ENCODE measurements at places on chromosomes 2 and 18.

DNA sequence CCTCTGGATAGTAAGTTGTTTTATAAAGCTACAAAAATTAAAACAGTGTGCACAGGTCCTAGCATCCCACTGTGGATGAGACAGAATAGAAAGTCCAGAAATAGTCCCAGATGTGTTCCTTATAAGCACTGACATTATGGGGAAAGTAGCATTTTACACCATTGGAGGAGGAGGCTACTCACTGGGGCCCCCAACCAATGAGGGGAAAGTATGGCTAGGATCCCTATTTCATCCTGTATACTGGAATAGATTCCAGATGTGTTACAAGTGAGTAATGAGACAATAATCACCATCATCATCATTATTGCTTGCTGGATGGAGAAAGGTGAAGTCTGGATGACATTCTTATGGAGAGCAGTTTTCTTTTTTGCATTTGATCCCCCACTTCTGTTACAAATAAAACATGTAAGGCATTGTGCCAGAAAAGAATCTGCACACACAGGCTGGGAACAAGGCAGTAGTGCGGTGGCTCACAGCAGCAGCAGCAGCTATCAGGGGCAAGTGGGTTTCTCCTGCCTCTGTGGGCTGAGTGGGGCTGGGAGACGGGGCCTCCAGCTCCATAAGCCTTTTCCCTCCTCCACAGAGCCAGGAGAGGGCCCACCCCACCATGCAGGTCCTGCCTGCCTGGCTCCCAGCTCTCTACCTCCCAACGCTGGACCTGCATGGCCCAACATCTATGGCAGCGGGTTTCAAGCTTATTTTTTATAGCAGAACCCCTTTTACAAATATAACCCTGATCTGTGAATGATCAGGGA is 5.0 kb downstream of the ARID5A start:
- no peak for DNase-seq

DNA sequence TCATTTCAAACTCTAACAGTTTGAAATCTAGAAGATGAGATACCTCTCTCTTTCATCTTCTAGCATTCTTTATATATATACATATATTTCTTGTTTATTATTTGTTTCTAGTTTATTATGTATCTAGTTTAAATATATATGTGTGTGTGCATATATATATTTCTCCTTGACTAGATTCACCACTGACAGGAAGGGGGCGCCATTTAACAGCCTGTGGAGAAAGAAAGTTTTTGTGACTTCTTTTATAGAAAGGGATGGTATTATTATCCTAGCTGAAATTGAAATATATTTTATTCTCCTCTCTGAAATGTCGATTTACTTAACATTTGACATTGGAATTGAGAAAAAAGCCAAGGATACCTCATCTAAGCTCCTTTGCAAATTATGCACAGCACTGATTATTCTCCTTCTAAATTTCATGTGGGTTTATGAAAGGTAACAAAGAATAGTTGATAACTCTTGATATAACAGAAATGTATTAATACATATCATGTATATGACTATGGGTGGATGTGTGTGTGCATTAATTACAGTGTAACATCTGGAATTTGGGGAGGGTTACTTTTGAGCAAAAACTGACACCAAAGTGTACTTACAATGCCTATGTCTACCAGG is 160.7 kb upstream of the NT5C1B start:
- peak; percentile 19 for DNase-seq

- DNase-seq: no peak
These were observed 9.2 kb downstream of the EML4 start for GRCh38 chr2:42178335-42178734.

DNA sequence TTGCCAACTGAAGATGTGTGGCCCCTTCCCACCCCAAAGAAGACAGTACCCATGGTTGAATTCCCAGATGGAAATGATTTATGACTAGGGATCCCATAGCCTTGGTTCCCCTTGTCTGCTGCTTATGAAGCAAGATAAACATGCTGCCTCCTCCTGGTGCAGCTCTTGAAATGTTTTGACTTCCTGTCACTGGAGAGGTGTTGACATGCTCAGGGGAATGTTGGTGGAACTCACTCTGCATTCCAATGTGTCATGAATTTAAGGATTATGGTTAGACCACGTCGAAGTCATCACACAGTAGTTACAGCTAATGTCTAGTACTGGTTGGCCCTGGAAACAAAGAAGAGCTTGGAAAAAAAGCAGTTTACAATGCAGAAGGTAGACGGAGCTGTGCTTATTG is 69.0 kb upstream of the FAM110C start:
- no peak for DNase-seq

GRCh38 chr2:207514451-207514850 is 15.3 kb upstream of the CREB1 start:
- DNase-seq: no peak

DNA sequence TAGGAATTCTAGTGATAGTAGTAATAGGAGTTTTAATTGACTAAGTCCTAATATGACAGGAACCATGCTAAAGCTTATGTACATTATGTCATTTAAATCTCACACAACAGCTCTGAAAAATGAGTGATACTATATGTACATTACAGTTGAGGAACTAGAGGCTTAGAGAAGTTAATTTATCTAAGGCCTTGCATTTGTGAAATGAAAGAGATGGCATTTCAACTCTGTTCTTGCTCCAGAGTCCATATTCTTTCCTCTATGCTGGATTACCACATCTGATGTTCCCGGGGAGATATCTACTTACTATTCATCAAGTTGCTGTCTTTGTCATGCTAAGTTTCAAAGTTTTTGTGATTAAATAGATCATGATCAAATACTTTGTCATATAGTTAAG is 5.7 kb downstream of the AGPS start:
- DNase-seq: no peak

DNA sequence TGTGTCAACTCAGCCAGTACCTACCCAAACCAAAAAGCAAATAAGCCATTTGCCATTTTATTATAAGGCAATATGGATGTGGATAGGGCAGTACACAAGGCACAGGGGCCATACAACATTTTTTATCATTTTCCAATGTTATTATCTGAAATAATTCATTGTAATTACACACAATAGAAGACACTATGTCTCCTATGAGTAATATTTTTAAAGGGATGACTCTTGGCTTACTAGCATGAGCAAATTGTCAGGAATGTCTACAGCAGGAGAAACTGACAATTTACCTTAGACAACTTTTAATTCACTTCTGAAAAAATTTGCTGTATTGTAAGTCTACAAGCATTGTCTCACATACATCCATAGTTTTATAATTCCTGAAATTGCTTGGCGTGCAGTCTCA is 1193.9 kb upstream of the CELF4 start:
- DNase-seq: no peak

- no peak for DNase-seq
These were observed 57.8 kb upstream of the NEUROD1 start for GRCh38 chr2:181738074-181738473.

DNA sequence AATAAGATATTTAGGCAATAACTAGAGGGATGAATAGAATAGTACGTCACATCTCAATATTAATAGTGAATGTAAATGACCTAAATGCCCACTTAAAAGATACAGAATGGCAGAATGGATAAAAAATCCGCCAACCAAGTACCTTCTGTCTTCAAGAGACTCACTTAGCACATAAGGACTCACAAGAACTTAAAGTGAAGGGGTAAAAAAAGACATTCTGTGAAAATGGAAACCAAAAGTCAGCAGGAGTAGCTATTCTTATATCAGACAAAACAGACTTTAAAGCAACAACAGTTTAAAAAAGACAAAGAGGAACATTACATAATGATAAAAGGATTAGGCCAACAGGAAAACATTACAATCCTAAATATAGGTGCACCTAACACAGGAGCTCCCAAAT is 56.7 kb upstream of the DSC1 start:
- DNase-seq: no peak
